Stimulated activated CD8-positive, alpha-beta memory T cell treated with anti-CD3 and anti-CD28 coated beads, Interleukin-7, amount 100 ng/mL, for 24 hours (primary cell): ENCODE measurements at places on chromosomes 2 and 18.

DNA sequence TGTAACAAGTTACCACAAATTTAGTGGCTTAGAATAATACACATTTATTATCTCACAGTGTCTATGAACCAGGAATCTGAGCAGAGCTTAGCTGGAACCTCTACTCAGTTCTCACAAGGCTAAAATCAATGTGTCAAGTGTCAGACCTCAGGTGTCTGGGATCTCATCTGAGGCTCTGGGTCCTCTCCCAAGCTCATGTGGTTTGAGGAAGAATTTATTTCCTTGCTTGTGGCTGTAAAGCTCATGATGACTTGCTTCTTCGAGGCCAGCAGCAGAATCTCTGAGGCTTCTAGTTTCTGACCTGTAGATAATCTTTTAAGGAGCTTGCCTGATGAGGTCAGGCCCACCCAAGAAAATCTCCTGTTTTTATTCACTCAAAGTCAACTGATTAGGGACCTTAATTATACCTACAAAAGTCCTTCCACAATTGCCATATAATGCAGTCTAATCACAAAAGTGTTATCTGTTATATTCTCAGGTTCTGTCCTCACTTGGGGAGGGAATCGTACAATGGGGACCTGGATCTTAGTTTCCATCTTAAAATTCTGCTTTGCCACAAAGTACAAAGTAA lies 14.3 kb downstream of the NCKAP5 start:
- no peak for DNase-seq

- DNase-seq, result no peak
These were observed 346.1 kb downstream of the RPRM start for GRCh38 chr2:153132418-153132817.

GRCh38 chr18:23135550-23136325 lies 453 bp downstream of the CABLES1 start:
- DNase-seq, result no peak

GRCh38 chr18:9441061-9441460 lies 34.3 kb upstream of the RALBP1 start:
- no peak for DNase-seq

GRCh38 chr2:111236025-111236424 lies 115.3 kb downstream of the BCL2L11 start:
- DNase-seq, result no peak

DNA sequence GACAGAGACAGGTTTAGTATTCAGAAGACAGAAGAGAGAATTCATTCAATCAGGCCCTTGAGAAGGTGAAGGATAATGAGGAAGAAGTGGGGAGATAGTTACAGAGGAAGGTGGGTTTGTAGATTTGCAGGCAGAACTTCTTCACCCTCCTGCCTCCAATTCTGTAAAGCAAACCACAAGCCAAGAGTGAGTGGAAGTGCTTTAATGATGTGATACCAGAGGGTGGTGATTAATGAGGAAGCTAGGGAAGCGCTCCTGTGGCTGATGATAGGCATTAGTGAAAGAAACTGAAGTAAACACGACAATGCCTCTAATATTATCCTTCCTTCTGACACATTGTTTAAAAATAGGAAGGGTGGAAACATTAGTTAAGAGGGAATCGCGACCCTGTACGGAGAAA lies 78.2 kb downstream of the CAPN13 start:
- no peak for DNase-seq

DNA sequence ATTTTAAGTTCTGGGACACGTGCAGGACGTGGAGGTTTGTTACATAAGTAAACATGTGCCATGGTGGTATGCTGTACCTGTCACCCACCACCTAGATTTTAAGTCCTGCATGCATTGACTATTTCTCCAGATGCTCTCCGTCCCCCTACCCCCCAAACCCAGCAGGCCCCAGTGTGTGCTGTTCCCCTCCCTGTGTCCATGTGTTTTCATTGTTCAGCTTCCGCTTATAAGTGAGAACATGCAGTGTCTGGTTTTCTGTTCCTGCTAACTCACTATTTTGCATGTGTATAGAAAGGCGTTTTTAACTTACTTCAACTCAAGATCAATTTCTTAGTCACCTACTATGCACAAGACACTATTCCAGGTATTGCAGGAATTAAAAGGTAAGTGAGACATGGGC lies 128.0 kb downstream of the PLCL1 start:
- no peak for DNase-seq

GRCh38 chr2:233689031-233689430 lies 3.7 kb upstream of the UGT1A6 start:
- no peak for DNase-seq

DNA sequence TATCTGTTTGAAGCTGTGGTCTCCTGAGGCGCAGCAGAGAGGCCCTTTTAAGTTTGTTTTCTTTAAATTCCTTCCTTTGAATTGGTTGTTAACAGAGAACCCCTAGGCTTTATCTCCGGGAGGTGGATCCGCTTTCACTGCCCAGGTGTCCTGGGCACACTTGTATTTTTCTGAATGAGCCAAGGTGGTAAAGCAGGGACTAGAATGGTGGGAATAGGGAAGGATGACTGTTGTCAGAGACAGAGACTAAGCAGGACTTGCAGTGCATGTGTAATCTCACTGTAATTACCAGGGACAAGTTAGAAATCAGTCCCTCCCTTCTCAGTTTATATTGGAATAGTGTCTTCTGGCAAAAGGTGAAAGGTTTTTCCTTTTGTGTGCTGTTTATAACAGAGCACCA lies 72.8 kb downstream of the PHLPP1 start:
- no peak for DNase-seq

GRCh38 chr2:174771631-174772471 lies 7.6 kb upstream of the CHRNA1 start:
- DNase-seq, result no peak

- no peak for DNase-seq
These were observed 32.9 kb downstream of the ITGB6 start for GRCh38 chr2:160167089-160167740.

DNA sequence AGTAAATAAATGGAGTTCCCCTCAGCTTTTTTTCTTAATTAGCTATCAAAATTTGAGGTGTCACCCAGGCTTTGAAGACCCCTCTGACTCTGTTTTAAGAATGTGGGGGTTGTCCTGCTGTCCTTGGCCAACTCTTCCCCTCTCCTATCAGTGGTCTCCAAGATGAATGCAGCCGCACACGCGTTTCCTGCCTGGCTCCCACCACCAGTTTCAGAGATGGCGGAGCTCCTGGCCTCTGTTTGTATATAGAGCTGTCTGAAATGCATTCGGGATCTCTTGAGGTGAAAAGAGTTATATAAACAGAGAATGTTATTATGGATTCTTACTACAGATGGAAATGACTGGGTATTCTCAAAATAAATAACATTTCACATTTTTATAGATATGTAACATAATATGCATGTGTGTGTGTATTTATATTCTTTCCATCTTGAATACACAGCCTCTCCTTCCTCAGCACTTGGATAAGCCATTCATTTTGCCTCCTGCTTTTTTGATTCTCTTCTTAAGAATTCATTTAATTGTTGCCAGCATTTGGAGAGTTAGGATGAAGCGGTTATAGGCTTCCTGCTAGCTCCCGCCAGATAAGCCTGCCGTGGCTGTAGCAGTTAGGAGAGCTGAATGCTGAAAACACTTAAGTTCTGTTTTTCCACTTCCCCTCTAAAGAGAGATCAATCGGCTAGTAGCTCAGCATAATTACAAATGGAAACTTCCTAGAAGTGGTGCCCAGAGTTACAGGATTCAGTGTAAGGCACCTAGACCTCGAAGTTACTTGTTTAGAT lies 659.3 kb upstream of the FANCL start:
- no peak for DNase-seq

DNA sequence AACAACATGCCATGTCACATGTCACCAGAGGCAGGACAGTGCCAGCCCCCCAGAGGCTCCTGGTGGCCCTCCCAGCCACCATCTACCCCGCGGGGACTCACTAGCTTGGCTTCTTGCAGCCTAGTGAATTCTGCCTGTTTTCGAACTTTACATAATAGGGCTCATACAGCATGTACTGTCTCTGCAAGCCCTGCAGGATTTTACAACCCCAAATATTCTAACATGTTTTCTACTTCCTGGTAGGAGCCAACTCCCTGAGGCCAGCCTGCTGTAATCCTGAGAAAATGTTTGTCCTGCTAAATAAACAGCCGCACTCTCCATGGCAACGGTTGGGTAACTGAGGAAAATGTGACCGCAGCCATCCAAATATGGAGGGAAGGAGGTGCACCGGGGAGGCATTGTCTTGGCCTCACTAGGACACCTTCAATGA lies 2.7 kb downstream of the PER2 start:
- no peak for DNase-seq

GRCh38 chr2:26807788-26808460 lies 22.1 kb downstream of the CENPA start:
- DNase-seq, result no peak

- DNase-seq, result no peak
These were observed 1009.2 kb upstream of the FANCL start for GRCh38 chr2:59250307-59250677.

DNA sequence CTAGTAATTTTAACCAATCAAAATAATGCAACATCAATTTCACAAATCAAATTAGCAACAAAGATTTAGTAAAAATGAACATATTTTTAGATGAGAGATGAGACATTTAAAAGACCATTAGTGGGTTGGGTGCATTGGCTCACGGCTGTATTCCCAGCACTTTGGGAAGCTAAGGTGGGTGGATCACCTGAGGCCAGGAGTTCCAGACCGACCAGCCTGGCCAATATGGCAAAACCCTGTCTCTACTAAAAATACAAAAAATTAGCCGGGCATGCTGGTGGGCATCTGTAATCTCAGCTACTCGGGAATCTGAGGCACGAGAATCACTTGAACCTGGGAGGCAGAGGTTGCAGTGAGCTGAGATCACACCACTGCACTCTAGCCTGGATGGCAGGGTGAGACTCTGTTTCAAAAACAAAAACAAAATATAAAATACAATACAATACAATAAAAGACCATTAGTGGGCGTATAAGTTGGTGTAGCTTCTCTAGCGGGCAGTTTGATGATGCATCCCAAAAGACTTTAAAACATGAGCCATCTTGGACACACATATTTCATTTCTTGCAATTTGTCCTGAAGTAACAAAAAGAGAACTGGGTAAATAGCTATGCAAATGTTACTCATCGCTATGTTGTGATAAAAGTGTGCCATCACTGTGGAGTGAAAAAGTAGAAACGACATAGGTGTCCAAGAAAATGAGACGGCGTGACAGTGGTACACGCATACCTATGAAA lies 101.8 kb downstream of the COL6A3 start:
- DNase-seq, result no peak

GRCh38 chr18:65458871-65459270 lies 291.9 kb upstream of the CDH7 start:
- DNase-seq, result no peak

GRCh38 chr18:13521418-13521817 lies 204.9 kb downstream of the FAM210A start:
- no peak for DNase-seq

DNA sequence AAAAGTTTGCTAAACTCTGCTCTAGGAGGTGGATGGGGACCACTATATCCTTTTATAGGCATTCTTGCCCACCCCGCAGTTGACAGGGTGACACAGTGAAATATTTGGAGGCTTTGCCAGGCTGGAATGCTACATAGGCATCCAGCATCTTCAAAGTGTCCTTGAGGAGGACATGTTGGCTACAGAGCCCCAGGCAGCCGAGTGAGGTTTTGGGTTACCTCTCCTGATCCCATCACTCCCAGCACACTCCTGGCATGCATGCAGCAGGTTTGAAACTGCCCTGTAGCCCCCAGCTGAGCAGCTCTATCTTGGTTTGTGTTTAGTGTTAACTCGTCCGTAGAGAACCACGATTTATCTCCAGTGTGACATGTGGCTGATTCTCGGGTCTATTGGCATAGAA lies 7.3 kb downstream of the FOSL2 start:
- DNase-seq, result no peak

- no peak for DNase-seq
These were observed 130.4 kb downstream of the COL4A4 start for GRCh38 chr2:227033471-227034148.

- DNase-seq, result no peak
These were observed 23.2 kb upstream of the ACVR1 start for GRCh38 chr2:157899125-157899839.

DNA sequence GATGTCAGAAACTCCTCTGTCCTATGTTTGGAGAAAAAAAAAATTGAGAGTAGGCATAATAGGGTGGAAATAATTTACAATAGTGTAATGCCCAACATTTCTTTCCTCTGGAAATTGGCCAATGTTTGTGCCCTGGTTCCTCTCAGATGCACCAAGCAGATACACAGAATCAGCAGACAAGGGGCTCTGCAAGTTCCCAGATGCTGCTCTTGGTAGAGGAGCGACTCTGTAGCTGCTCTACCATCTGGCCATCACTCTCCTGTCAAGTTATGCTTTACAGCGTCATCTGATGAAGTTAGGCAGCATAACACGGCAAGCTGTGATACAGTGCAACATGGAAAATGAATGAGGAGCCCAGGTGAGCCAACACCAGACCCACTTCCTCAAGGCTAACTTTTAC lies 1.6 kb downstream of the DYTN start:
- DNase-seq, result no peak

- DNase-seq, result no peak
These were observed 4.0 kb downstream of the LPIN1 start for GRCh38 chr2:11750422-11750821.

- DNase-seq, result no peak
These were observed 31.6 kb upstream of the GPR155 start for GRCh38 chr2:174518395-174518794.

DNA sequence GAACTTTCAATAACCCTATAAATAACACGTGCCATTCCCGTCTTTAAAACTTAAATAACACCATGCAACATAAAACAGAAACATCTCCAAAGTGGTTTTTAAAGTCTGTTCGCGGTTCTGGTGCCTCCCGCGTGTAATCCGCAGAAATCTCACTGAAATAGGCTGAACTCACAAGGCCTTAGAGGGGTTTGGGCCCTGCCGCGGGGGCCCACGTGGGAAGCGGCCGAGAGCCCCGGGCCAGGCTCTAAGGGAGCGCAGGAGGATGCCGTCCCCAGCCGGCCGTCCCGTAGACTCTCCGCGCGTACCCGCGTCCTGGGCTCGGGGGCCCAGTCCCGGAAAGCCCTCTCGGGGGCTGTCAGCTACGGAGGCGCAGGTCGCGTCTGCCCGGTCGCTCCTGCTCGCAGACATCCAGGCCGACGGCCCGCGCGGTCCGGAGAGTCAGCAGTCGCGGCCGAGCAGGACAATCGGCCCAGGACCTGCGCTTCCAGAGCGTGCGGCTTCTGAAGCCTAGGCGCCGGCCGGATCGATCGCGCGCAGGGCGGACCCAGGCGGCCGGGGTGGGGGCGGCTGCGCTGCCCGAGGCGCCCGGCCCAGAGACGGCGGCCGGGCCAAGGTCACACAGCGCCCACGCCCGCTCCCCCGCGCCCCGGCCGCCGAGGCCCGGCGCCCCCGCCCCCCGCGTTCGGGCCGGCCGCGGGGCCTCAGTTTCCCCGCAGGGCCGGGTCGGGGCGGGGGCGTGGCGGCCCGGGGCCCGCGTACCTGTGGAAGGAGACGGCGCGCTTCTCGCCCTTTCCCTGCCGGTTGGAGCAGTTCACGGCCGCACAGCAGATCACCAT lies 558 bp downstream of the THAP4 start:
- peak; percentile 9 for DNase-seq

- no peak for DNase-seq
These were observed 34.7 kb downstream of the ST3GAL5 start for GRCh38 chr2:85854166-85854509.
